ENCODE measurements at places on chromosomes 7 and 10.

GRCh38 chr7:69243016-69243415, 355.3 kb upstream of the AUTS2 start:
- DNase-seq: no peak

GRCh38 chr7:5408777-5409176, 14.9 kb downstream of the TNRC18 start:
- no peak for DNase-seq

- DNase-seq: no peak
Observed at GRCh38 chr7:1323178-1324027, 90.7 kb downstream of the UNCX start.

- no peak for DNase-seq
Observed at GRCh38 chr7:36787933-36788378, 63.7 kb upstream of the AOAH start.

DNA sequence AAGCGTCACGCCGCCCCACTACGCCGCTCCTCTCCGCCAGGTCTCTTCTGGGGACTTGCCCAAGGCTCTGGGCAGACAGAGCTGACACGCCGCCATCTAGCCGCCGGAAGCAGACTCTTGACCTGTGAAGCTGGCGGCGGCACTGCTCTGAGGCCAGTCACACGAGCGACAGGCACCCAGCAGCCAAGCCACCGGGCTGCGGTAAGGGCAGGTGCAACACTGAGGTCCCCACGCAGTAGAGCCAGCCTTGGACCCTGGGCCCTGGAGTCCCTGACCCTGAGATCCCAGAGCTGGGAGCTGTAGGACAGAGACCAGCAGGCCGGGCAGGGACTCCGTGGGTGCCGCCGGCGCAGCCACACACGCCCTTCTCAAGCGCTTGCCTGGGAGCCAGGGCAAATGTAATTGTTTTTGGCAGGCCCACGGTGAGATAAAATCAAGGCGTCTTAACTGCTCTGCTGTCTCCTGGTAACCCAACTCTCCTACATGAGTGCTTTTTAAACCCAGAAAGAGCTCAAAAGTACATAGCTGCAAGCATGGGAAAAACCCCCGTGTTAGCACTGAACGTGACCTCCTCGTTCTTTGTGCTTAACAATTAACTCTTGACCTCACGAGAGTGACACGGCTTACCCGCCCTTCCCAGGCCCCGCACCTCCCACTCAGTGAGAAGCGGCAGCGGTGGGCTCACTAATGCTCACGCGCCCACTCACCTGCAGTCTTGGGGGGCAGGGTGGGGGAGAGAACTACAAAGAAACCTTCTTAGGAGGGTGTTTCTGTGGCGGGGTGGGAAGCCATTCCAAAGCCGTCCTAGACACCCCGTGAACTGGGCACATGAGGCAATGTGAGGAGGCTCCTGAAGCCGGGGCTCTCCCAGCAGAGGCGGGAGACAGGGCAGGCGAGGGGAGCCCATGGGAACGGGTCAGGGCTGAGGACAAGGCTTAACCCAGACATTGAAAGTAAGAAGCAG, 8.5 kb downstream of the GPER1 start:
- no peak for DNase-seq

DNA sequence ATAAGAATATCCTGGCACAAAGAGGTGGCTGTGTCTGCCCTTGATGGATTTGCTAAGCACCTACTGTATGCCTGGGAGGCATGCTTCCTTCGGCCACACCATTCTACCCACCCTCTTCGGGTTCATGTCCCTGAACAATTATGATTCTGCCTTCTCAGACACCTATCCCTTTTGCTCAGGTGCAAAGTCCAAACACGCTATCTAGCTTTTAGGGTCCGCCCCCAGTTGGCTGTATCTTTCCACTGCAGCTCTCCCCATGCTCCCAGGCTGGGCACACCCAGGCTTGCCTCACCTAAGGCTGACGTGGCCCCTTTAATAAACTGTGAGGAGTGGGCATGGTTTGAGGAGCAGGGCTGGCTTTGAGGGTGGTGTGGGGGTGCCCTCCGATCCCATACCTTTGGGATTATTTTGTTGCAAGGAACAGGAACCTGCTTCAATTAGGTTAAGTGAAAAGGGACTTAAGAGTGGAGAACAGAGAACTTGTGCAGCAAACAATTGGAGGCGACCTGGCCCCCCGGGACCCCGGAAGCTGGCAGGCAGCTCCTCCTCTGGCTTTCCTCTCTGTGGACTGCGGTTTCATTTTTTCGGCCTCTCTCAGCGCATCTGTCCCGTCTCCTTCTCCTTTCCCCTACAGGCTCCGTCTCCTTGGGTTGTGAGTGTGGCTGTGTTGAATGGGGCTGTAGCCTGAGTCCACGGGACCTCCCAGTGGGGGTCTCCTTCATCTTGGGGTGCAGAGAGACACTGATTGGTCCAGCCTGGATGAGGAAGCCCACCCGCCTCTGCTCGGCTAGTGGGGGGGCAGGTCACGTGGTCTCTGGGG, 3.8 kb downstream of the CLIP2 start:
- no peak for DNase-seq

DNA sequence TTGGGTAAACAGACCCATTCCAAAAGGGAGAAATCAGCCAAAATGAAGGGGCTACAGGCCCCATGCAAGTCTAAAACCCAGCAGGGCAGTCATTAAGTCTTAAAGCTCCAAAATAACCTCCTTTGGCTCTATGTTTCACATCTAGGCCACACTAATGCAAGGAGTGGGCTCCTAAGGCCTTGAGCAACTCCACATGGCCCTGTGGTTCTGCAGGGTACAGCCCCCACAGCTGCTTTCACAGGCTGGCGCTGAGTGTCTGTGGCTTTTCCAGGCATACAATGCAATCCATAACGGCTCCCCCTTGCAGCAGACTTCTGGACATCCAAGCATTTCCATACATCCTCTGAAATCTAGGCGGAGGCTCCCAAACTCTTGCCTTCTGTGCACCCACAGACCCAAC, 9.0 kb downstream of the TMEM243 start:
- DNase-seq: no peak

- no peak for DNase-seq
Observed at GRCh38 chr7:96052860-96053470, 268.9 kb downstream of the SLC25A13 start.

- no peak for DNase-seq
Observed at GRCh38 chr7:96675548-96675947, 34.1 kb downstream of the SEM1 start.

DNA sequence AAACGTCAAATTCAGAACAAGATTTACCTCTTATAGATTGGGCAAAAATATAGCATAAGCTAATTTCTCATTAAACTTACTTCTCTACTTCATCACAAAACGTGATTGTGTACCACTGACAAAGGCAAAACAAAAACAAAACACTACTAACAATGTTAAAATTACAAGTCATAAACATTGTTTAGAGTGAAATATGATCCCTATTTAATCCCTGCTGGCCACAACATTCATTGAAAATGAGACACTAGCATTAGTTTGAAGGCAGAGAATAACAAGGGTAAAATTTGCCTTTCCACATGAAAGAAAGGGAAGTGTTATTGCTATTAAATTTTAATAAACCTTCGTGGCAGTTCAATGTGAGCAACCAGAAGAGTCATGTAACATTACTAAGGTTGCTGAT, 45.0 kb downstream of the SEMA3A start:
- no peak for DNase-seq

DNA sequence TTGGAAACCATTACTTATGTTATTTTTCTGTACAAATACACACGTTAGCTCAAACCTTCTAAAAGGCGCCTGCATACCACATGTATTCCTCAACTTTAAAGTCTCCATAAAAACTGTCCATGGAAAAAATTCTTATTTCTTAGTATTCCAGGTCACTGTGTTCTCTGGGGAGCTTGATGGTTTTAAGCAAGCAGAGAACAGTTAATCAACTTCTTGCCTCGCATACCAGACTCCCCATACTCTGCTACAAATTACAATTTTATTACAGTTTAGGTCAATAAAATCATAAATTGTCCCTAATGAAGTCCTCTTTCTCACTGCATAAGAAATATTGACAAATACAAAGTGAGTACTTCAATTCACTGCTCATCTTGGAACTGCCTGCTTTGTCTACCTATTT, 77.0 kb upstream of the GPR22 start:
- no peak for DNase-seq

Data from RCC 7860 (cell line).